Stimulated activated naive CD8-positive, alpha-beta T cell treated with anti-CD3 and anti-CD28 coated beads, Interleukin-15, amount 100 ng/mL, for 72 hours (primary cell): ENCODE measurements at places on chromosomes 3 and 15.

DNA sequence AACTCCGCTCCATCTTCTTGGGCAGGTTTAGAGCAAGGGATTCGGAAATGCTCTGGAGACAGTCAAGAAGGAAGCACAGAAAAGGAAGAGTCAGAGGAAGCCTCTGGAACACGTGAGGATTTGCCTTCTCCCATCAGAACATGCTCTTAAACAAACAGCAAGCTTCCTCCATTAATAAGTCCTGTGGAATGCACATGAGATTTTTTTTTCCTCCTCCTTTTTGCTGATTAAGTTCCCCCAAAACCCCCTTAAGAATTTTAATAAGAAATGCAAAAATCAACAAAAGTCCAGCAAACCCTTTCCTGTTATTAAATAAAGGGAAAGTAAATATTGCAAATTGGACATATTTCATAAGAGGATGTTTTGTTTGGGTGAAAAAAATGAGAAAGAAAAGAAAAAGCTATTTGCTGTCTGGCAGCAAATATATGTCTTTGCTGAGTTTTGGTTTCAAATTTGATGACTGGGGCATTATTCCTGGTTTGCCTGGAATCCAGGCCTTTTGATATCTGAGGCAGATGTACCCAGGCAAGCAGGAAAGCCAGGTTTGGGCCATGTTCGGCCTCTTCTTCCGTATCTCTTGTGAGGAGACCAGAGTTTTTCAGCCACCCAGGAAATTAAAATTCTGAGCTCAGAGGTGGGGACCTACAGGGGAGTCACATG, 7.9 kb upstream of the TSEN2 start:
- no peak for DNase-seq

GRCh38 chr3:31958701-31959152, 22.3 kb downstream of the OSBPL10 start:
- DNase-seq: no peak

DNA sequence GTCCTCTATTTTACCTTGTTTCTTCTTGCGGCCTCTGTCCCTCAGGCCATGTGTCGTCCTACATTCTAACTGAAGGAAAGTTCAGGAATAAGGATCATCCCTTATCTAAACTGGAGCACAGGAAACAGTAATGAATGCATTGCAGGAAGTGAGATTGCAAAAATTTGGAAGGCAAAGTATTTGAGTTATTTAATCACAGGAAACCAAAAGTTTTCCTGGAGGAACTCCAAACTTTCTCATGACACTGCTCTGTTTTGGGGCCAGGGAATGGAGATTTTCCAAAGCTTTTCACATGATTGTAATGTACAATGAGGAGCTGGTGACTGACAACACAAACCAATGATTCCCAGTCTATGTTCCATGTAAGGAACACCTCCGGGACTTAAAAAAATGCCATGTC, 57.8 kb upstream of the PLSCR4 start:
- no peak for DNase-seq

- no peak for DNase-seq
Observed at GRCh38 chr15:48794697-48795134, 16.2 kb downstream of the CEP152 start.

GRCh38 chr3:195441051-195441450, 1.8 kb downstream of the ACAP2 start:
- DNase-seq: no peak

DNA sequence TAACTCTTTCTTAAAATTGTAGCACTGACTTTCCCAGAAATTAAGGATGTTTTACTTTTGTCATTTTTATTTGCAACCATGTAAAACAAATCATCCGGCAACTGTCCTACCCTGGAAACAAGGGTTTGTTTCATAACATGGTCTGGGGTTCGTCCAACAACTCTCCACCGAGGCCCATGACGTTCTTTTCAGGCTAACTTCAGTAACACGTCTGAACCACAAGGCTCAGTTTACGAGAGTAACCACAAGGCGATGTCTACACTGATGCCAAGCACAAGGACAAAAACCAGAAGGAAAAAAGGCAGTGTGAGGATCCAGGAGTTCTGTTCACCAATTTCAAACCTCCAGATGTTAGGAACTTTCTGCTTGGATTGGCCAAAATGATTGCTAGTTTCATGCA, 546.1 kb downstream of the NTRK3 start:
- no peak for DNase-seq

DNA sequence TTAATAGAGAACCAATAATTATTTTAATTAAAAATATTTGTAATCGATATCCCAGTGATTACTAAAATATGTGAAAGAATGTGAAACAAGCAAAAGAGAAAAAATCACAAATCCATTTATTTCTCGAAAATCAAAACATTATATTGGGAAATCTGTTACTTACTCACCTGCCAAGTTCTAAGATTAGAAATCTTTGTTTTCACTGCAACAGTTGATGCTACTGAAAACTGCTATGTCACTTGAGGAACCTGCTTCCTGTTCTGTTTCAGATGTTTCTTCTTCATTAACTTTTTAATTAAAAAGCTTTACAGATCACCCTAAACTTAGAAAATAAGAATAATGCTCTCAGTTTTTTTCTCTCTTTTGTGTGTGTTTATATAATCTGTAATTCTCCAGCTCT, 13.7 kb upstream of the DPH6 start:
- no peak for DNase-seq

- no peak for DNase-seq
Observed at GRCh38 chr3:49727924-49728361, 4.2 kb upstream of the GMPPB start.

GRCh38 chr3:72953325-72953956, 43.2 kb upstream of the PPP4R2 start:
- no peak for DNase-seq

DNA sequence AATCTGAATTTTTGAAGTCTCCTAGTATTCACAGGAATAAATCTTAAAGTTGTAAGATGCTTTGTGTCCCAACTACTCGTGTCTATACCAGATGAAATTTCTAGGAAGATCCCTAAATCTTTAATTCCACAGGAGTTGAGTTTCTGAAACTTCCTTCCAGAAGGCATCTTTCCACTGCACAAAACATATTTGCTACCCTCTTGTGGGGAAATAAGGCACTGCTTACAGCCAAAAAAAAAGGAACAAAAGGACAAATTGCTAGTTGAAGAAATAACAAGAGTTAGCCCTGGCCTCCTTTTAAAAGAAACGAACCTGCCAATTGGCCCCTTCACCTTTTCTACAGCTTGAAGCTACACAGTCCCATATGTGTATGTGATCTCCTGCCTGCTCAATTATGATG, 54.0 kb downstream of the TAFA4 start:
- no peak for DNase-seq

DNA sequence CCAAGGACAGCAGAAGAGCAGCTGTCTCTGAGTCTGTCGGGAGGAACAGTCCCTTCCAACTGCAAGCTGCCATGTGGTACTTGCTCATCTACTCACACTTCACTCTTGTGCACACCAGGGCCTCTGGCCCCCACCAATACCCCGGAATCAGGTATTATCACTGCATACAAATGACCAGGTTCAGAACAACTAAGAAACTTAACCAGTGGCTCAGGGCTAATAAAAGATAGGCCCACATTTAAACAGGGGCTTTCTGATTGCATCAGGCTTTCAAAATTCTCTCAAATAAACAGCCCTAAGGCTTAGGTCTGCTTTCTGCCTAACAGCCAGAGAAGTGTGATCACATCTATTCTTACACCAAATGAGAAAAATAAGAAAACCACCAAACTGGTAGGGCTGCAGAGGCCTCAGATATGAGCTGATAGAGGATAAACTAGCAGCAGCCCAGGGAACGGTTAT, 20.7 kb downstream of the CCDC12 start:
- DNase-seq: peak; percentile 38
